SW480 (cell line): ENCODE measurements at places on chromosomes 13 and 19.

GRCh38 chr19:29323440-29324290 is 110.7 kb upstream of the UQCRFS1 start:
- no peak for DNase-seq

DNA sequence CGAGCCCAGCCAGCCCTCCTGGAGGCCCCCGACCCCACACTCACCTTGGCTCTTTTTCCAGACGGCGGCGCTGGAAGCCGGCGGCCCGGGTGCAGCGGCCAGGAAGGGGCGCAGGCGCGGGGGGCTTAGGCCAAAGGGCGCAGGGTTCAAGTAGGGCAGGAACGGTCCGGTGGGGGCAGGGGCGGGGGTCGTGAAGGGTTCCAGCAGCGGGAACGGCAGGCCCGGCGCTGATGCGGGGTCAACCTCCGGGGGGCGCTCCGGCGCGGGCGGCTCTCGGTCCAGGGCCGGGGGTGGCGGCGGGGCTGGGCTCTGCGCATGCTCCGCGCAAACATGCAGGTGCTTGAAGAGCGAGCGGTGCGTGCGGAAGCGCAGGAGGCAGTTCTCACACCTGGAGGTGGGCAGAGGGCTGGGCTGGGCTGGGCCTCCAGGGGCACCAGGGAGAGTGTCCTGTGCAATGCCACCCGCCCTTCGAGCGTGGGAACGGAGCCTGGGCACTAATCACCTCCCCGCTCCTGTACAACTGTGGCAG is 2.3 kb downstream of the ZNF414 start:
- no peak for DNase-seq

DNA sequence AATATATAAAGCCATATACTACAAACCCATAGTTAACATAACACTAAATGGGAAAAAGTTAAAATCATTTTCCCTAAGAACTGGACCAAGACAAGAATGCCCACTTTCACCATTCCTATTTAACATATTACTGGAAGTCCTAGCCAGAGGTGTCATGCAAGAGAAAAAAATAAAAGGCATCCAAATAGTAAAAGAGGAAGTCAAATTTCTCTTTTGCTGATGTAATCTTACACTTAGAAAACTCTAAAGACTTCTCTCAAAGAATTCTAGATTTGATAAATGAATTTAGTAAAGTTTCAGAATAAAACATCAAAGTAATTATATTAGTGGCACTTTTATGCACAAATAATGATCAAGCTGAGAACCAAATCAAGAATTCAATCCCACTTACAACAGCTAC is 678.9 kb upstream of the SLITRK5 start:
- DNase-seq, result no peak

GRCh38 chr13:101554420-101555125 is 102.1 kb downstream of the ITGBL1 start:
- no peak for DNase-seq

- peak; percentile 44 for DNase-seq
Observed at GRCh38 chr19:13089139-13089856, 13.4 kb downstream of the LYL1 start.

GRCh38 chr13:72953391-72953965 is 105.3 kb upstream of the KLF5 start:
- no peak for DNase-seq

DNA sequence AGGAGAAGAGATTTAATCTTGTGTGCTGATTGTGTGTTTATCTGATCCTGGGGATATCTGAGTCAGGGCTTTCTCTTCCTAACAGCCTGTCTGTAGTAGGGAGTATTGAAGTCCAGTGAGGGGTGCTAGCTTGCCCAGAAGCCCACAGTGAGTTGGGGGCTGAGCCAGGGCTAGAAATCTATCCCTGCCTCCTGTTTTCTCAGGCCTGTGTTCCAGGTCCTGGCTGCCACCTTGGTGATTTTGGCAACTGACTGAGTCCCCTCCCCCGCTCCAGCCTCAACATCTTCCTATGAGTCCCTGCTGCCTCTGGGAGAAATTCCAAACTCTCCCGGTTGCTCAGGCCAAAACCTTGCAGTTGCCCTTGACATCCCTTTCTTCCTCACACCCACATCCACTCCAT is 7.7 kb upstream of the NOVA2 start:
- no peak for DNase-seq

DNA sequence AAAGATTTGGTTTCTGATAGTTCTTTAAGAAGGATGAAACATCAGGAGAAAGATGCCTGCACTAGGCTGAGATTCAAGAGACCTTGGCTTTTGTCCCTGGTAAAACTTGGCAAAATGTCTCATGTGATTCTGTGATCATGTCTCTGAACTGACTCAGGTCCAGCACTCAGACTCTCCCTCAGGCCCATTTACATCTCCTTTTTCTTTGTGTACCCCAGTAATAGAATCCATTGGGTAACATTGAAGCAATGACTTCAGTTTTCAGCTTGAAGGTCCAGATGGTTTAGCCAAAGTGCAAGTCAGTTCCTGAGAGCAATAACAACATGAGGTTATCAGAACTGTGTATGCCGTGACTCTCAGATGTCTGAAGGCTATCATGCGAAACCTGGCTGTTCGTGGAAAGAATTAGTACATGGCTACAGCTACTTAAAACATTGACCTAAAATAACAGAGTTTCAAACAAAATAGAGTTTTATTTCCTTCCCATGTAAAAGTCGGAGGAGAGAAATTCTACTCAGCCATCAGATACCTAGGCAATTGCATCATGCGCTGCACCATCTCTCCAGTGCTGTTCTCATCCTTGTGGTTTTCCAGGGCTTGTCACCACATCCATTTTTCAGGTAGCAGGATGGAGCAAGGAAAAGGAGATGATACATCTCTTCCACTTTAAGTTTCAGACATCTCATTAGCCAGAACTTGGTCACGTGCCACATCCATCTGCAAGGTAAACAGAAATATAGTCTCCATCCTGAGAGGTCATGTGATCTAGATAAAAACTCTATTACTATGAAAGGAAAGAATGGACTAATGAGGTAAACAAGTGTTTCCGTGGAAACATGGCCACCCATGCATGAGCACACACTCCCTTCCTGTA is 117.3 kb downstream of the POSTN start:
- no peak for DNase-seq

GRCh38 chr19:54923276-54923675 is 17.3 kb downstream of the NCR1 start:
- no peak for DNase-seq

GRCh38 chr13:31073859-31074718 is 87.6 kb downstream of the HSPH1 start:
- DNase-seq, result no peak

- DNase-seq, result peak; percentile 86
Observed at GRCh38 chr19:38685666-38686529, 38.4 kb downstream of the ACTN4 start.

DNA sequence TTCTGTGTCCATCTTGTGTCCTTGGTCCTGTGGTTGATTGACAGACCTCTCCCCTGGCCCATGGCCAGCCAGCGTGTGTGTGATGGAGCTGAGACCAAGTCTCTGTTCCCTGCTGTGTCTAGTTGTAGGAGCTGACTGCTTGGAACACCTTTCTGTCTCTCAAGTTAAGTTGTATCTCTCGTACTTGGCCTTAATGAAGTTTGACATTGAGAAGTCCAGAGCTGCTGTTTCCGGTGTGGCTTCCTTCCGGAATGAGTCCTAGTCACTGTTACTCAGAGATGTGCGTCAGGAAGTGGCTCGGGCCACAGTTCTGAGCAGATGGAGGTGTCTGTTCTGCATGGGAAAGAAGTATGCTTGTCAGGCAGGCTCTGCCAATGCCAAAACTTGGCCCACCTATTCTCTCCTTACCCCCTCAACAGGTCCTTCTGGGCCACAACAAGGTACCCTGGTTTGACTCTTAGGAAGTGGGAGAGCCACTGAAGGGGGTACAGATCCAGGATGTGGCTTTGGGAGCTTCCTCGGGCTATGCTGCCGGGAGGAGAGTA is 54.3 kb downstream of the GATAD2A start:
- DNase-seq, result no peak

GRCh38 chr13:57877601-57878000 is 246.1 kb downstream of the PCDH17 start:
- DNase-seq, result no peak

GRCh38 chr13:98189841-98190505 is 12.9 kb upstream of the RNF113B start:
- DNase-seq, result no peak

DNA sequence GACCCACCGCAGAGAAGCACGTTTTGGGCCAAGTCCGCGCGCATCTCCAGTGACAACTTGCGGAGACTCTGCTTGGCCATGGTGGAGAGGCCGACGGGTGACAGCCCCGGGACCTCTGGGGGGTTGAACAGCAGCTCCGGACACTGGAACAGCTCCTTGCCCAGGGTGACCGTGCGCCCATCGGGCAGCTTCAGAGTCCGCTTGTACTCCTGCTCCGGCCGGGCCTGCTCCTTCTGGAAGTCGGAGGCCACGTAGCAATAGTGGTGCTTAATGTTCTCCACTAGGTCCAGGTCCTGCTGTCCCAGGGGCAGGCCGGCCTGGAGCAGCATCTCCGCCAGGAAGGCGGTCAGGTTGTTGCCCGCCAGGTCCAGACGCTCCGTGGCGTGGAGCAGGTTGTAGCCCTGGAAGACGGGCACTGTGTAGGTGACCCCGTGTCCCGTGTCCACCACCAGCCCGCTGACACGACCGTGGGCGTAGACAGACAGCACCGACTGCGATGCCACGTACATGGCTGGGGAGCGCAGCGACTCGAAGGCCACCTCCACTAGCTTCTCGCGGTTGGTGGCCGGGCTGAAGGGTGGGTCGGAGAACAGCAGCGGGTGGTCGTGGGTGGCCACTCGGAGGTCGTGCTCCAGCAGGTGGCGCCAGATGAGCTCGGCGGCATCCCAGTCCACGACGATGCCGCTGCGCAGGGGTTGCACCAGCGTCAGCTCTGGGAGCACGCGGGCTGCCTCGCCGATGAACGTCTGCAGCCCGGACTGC is 743 bp downstream of the ACTL9 start:
- no peak for DNase-seq

GRCh38 chr13:73138276-73138637 is 79.5 kb downstream of the KLF5 start:
- DNase-seq, result no peak

- no peak for DNase-seq
Observed at GRCh38 chr19:4115818-4116385, 8.0 kb downstream of the MAP2K2 start.

DNA sequence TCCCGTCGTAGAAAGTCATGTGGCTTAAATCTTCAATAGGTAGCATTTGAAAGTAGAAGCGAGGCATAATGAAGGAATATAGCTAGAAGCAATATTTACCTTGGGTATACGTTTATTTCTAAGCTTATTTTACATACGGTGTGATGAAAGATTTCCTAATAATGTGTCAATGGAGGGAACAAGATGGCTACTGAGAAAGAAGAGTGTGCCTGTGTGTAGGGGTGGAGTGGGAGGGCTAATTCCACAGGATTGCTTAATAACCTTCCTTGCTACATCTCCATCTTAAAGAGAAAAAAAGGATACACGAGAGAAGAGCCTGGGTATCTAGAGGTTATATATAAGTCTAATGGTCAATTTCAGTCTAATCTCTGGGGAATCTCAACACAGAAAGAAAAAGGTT is 2.0 kb downstream of the SPART start:
- DNase-seq, result no peak

DNA sequence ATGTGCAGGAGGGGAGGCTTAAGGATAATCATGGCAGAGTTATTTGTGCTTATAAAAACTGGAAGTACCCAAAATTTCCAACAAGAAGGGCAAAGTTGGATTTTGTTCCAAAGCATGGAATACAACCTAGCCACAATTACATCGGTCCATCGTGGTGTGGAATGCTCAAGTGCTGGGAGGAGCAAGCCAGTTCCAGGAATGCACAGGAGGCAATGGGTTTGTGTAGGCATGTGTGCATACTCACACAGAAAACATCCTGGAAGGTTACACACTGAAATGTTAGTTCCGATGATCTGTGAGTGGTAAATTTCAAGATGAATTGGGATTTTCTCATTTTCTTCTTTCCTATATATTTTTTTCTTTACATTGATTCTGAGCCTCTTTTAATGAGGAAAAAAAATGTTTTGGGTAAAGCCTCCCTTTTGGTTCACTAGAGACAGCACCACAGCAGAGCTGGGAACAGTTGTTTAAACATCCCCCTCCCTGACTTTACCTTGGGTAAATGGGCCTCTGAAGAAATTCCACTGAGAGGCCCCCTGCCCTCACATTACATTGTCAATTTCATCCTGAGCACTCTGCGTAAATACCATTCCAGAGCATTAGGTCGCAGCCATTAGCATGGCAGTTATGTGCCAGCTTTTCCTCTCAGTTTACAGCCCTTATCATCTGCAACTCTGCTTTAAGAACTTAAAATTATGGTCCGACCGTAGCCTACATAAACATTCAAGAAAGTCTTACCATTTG is 122.0 kb downstream of the UQCRFS1 start:
- no peak for DNase-seq

DNA sequence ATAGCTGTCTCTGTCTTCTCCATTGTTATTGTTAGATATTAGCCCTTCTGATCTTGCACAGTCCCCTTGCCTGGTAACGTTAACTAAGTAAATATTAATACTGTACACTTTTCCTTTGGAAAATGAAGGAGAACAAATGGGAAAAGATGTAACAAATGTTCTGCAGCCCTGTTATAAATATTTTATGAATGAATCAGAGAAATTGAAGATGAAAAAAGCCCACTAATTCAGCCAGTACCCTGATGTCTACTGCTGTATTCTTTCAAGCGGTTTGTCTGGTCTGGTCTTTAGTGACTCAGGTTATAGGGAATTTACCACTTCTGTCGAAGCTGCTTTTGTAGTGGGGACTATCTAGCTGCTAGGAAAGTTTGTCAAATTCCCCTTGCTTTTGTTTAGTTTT is 121.0 kb downstream of the COG6 start:
- peak; percentile 87 for DNase-seq

- DNase-seq, result no peak
Observed at GRCh38 chr19:14769201-14769600, 9.2 kb downstream of the ADGRE2 start.

DNA sequence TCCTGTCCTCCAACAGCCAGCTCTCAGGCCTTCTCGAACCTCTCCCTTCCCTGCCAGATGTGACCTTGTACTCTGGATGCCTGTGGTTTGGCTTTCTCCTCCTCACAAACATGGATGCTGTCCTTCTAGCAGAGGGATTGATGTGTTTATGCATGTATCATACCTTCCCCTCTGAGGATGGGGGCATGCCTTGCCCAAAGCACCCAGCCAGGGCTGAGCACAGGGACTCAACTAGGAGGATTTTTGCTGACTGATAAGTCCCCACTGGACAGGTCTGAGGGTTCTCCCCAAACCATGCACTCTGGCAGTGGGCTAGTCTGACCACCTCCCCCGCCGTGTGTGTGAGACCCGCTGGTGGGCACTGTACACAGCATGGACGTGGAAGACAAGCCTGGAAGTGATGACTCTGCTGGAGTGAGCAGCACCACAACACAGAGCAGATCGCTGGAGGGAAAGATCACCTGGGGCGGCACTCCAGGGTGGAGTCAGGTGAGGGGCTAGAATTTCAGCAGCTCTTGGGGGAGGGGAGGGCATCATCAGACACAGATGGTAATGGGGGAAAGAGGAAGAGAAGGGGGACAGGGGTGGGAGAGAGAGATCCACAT is 360.3 kb upstream of the ZNF507 start:
- no peak for DNase-seq

GRCh38 chr19:55486971-55487923 is 989 bp upstream of the SSC5D start:
- DNase-seq, result peak; percentile 90

GRCh38 chr13:111216166-111216960 is 101.3 kb downstream of the ARHGEF7 start:
- peak; percentile 13 for DNase-seq
